ENCODE measurements at places on chromosomes 13 and 19.
A peak's percentile ranks its signal among the peaks of the same experiment; 100 is the strongest.

GRCh38 chr19:1935484-1936208 is 5.3 kb upstream of the CSNK1G2 start:
- DNase-seq: peak; percentile 63

GRCh38 chr19:792306-792885 is 4.9 kb upstream of the PTBP1 start:
- DNase-seq: no peak

- peak; percentile 28 for DNase-seq
These were observed 26.2 kb downstream of the TMED1 start for GRCh38 chr19:10809651-10810285.

DNA sequence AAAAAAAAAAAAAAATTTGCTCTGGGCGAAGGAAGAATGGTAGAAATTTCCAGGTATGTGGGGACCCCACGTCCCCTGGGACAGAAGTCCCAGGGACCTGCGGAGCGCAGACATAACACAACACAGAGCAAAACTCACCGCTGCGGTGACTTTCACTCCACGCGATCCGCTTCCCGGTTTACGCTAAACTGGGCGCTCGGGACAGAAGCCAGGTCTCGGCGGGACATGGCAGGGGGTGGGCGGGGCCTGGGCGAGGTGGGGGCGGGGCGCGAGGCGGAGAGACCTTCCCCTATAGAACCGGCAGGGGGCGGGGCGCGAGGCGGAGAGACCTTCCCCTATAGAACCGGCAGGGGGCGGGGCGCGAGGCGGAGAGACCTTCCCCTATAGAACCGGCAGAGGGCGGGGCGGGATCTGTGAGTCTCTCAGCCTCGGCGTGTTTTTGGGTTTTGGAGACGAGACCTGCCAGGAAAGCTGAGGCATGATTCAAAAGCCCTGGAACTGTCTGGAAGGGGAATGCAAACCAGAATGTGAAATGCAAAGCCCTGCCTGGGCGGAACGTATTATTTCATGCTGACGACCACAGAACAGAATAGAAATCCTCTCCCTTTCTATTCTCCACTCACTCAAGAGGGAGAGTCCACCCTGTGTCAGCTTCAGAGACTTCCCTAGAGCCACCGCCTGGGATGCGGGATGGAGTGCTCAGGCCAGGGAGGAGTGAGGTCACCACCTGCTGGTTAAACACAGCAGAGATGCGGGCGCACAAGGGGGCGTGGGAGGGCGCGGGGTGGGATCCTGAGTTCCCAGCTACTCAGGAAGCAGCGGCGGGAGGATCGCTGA is 20.2 kb upstream of the ERVV-1 start:
- DNase-seq: peak; percentile 72

- DNase-seq: peak; percentile 76
These were observed 78.0 kb downstream of the STARD13 start for GRCh38 chr13:33207615-33207961.

DNA sequence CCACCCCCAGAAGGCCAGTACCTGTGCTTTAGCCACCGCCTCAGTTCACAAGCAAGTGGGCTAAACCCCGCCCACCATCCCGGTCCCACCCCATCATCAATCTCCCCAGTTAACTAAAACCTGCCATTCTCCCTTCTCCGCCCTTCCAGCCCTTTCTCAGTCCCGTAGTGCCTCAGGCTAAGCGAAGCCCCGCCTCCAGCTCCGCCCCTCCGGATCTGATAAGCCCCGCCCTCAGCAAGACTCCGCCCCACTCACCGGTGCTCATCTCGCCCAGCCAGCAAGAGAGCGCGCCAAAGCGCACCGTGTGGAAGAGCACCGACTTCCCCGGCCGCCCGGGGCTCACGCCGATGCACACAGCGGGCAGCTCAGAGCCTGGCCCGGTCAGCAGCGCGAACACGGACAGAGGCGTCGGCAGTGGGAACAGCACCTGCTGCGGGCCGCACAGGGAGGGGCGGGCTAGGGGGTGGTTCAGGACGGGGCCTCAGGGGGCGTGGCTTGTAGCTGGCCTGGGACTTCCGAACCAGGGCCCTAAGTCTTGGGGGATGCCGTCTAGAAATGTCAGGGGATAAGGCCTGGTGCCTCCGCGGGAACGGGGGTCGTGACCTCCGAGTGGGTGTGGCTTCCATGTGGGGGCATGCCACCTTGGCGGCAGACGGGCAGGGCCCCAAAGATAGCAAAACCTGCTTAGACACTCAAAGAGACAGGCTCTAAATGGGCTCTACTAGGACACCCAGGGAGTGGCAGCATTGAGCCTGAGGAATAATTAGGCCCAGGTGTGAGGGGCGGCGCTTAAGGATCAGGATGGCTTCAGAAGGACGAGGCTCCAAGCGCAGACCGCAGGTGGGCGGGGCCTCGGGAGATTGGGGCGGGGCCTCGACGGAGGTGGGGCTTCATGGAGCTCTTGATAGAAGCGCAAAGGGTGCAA is 21.4 kb downstream of the MAP4K1 start:
- no peak for DNase-seq

GRCh38 chr13:99590519-99591011 is 89.3 kb downstream of the TM9SF2 start:
- DNase-seq: no peak

DNA sequence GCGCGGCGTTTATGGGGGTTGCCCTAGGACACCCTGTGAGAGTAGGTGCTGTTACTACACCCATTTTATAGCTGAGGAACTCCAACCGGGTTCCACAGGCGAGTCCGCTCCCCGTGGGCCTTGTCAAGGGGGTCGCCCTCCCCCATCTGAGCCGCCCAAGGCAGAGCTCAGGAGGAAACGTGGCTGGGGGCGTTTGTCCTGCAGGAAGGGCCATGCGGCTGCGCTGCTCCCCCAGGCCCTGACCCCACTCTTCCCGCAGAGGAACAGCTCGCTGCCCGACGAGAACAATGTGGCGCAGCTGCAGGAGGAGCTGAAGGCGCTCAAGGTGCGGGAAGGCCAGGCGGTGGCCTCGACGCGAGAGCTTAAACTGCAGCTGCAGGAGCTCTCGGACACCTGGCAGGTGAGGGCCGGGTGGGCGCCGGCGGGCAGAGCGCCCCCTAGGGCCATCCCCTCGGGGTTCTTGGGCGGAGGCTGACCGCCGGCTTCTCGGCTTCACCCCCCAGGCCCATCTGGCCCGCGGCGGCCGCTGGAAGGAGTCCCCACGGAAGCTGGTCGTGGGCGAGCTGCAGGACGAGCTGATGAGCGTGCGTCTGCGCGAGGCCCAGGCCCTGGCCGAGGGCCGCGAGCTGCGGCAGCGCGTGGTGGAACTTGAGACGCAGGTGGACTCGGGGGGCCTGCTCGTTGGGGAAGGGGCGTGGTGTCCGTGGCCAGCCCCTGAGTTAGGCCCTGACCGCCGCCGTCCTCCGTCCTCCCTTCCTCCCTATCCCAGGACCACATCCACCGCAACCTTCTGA is 12.4 kb downstream of the PRR36 start:
- DNase-seq: no peak
